ENCODE measurements at places on chromosomes 2 and 18.

GRCh38 chr2:74097574-74097973, 50.1 kb downstream of the BOLA3 start:
- H3K27me3 ChIP-seq = no peaks in the 10 kb centered on the region
- no peak overlapping the region for H3K4me3 ChIP-seq
- DNase-seq = no peak
- H3K36me3 ChIP-seq = peaks cover 59% of the 10 kb centered on the region

DNA sequence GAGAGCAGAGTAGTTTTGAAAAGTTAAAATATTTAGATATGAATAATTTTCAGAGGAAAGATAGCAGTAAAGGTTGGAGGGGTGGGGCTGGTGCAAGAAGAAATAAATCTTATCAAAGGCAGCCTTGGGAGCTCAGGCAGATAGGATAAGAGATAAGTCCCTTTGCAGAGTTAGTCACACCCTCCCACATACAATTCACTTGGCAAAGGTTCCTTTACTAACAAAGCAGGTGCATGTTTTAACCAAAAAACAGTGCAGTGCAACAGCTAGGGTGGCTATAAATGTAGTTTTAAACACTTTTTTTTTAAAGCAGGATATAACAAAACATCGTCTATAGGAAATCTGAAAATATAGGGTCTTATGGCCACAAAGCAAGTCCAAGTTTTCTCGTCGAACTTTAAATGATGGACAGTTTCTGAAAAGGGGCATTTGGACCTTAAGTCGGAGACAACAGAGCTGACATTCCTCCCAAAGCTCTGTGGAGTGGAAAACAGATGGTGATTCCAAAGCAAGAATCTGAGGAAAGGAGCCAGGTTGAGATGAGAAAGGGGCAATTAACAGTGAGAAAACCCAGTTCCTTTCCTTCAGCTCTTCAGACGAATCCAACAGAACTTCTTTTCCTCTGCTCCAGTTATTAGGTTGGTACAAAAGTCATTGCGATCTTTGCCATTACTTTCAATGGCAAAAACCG, 53.0 kb downstream of the EPHA4 start:
- peaks cover 4% of the 10 kb centered on the region for H3K4me1 ChIP-seq
- H3K27ac ChIP-seq = no peak overlapping the region
- no peak overlapping the region for H3K4me3 ChIP-seq
- no peak for DNase-seq
- H3K27me3 ChIP-seq = no peaks in the 10 kb centered on the region
- no peaks in the 10 kb centered on the region for H3K36me3 ChIP-seq

DNA sequence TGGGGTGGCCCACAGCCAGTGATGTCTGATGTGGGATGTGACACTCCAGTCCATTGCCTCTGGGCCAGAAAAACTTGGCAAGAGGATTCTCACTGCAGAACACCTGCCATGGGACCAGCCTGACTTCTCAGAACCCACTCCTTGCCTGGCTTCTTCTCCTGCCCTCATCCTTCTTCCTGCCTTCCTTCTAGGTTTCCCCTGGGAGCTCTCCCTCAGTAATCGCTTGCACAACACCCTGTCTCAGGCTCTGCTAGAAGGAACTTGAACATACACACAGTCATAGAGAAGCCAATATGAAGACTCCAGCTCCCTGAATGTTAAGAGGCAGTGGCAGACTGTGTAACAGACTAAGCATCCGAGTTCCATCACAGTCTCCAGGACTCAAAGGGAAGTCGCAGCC, 4.3 kb upstream of the COL6A3 start:
- H3K36me3 ChIP-seq = no peaks in the 10 kb centered on the region
- DNase-seq = no peak
- H3K27me3 ChIP-seq = no peaks in the 10 kb centered on the region
- no peak overlapping the region for H3K4me3 ChIP-seq
- H3K27ac ChIP-seq = no peak overlapping the region
- peaks cover 9% of the 10 kb centered on the region for H3K4me1 ChIP-seq

DNA sequence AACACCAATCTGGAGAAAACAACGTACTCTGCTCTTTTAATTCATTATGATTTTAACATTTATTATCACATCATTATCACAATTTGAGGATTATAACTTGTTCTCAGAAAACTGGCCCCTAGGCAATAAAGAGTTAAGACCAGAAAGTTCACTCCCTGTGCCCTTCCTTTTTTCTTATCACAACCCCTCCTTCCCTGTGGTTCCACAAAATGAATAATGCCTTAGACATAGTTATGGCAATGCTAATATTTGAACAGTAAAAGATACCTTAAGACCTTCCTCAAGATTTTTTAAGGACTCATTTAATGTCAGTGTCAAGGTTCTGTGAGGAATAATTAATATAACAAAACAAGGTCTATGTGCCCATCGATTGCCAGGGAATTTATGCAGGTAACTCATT, 596.2 kb downstream of the ARHGAP15 start:
- no peak overlapping the region for H3K4me3 ChIP-seq
- H3K27me3 ChIP-seq = no peaks in the 10 kb centered on the region
- no peak overlapping the region for H3K27ac ChIP-seq
- H3K36me3 ChIP-seq = no peaks in the 10 kb centered on the region
- DNase-seq = no peak
- no peaks in the 10 kb centered on the region for H3K4me1 ChIP-seq

GRCh38 chr18:79608535-79608934, 71.1 kb upstream of the CTDP1 start:
- H3K36me3 ChIP-seq = no peaks in the 10 kb centered on the region
- no peaks in the 10 kb centered on the region for H3K4me1 ChIP-seq
- no peak overlapping the region for H3K4me3 ChIP-seq
- no peak for DNase-seq

GRCh38 chr2:5897249-5897648, 205.1 kb downstream of the SOX11 start:
- no peak overlapping the region for H3K4me3 ChIP-seq
- H3K4me1 ChIP-seq = no peaks in the 10 kb centered on the region
- DNase-seq = no peak
- H3K36me3 ChIP-seq = no peaks in the 10 kb centered on the region
- H3K27ac ChIP-seq = no peak overlapping the region

- H3K4me1 ChIP-seq = peaks cover 2% of the 10 kb centered on the region
- no peak overlapping the region for H3K4me3 ChIP-seq
- no peaks in the 10 kb centered on the region for H3K36me3 ChIP-seq
- H3K27ac ChIP-seq = no peak overlapping the region
- no peak for DNase-seq
- H3K27me3 ChIP-seq = no peaks in the 10 kb centered on the region
These were observed 161.1 kb downstream of the CCBE1 start for GRCh38 chr18:59536166-59536565.

DNA sequence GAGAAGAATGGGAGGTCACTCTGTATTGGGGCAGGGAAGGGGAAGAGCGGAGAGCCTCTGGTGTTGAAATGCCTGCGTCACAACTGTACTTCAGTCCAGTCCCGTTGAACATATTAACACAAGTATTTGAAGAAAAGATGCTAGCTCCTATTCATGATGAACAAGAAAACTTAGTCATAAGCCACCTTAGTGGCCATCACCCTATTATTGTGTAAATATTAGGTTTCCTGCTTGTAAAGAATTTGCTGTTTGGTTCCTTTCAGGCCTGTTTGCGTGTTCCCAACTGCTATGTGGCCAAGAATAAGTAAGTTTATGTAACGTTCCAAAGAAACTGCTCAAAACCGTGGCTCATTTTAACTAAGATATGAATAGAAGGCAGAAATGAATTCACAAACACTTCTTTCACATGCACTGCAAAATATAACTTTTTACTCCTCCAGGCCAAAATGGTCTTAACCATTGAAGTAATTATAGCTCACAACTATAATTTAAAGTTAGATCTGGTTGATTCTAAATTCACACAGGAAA, 204.3 kb downstream of the ZNF385B start:
- H3K4me1 ChIP-seq = no peaks in the 10 kb centered on the region
- no peaks in the 10 kb centered on the region for H3K27me3 ChIP-seq
- H3K27ac ChIP-seq = no peak overlapping the region
- no peaks in the 10 kb centered on the region for H3K36me3 ChIP-seq

DNA sequence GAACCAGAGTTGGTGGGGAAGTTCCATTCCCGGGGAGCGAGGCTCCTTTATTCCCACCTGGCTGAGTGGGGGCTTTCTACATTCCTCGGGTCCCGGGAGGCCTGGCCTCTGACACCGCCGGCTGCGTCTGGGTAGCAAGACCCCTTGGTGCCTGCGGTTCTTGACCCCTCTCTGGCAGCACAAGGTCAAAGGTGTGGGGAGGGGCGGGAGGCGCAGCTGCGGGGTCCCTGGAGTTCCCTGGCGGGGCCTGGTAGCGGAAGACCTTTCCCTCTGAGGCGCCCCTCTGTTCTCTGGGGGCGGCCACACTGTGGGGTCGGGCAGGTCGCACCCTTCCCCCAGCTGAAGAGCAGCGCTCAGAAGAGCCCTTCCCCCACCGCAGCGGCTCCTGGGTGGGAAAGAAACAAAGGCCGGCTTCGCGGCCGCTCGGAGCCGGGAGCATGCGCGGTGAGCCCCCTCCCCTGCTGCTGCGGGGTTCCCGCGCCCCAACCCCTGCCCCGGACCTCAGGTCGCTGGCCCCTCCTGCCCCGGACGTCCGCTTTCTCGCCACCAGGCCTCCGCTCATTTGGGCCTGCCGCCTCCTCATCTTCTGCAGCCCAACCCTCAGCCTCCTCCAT, 146.3 kb downstream of the ANKRD44 start:
- peaks cover 9% of the 10 kb centered on the region for H3K4me1 ChIP-seq
- H3K27ac ChIP-seq = no peak overlapping the region
- no peak overlapping the region for H3K4me3 ChIP-seq
- H3K27me3 ChIP-seq = no peaks in the 10 kb centered on the region
- no peak for DNase-seq

DNA sequence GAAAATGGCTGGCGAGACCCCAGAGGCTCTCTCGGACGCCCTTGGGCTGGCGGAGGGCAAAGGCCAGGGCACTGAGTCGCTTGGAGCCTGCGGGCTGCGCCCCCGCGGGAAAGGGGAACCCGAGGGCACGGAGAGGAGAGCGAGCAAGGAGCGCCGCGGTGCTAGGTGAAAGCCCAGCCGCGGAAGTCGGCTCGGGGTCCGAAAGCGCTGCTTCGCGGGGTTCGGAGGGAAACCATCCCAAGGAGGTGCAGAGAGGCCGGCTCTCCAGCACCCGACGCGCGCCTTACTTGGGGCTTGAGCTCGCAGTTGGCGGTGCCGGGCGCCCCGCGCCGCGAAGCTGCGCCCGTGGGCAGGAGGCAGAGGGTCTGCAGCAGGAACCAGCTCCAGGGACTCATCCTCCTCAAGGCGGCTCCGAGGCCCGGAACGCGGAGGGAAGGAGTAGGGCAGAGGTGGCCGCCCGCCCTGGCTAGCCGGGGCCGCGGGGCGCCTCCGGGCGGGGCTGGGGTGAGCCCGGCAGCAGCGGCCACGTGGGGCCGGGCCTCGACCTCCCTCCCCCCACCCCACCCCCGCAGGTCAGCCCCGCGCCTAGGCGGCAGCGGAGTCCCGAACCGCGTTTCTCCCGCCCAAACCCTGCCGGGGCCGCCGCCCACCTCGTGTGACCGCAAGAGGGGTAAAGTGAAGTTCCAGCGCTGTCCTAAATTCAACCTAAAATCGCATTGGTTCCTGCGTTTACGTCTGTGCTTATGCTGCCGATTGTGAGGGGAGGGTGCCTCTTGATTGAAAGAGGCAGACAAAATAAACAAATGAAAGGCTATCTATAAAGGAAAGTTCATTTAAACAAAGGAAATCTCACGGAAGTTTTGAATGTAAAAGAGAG, at the start of gene TRABD2A:
TRABD2A (minus strand) TSS at position 440 of the 877 bp plus-strand sequence; CDS start at position 395, 45 bp downstream.
- H3K4me3 ChIP-seq = peak within 1 kb of the TSS; percentile 67
